ENCODE measurements at places on chromosomes 5 and 9.

GRCh38 chr9:109852556-109852955 is 72.6 kb downstream of the PALM2AKAP2 start:
- DNase-seq, result no peak

- DNase-seq, result no peak
Observed at GRCh38 chr9:131675437-131676022, 64.3 kb downstream of the RAPGEF1 start.

- DNase-seq, result no peak
Observed at GRCh38 chr5:53110156-53110555, 599 bp upstream of the MOCS2 start.

DNA sequence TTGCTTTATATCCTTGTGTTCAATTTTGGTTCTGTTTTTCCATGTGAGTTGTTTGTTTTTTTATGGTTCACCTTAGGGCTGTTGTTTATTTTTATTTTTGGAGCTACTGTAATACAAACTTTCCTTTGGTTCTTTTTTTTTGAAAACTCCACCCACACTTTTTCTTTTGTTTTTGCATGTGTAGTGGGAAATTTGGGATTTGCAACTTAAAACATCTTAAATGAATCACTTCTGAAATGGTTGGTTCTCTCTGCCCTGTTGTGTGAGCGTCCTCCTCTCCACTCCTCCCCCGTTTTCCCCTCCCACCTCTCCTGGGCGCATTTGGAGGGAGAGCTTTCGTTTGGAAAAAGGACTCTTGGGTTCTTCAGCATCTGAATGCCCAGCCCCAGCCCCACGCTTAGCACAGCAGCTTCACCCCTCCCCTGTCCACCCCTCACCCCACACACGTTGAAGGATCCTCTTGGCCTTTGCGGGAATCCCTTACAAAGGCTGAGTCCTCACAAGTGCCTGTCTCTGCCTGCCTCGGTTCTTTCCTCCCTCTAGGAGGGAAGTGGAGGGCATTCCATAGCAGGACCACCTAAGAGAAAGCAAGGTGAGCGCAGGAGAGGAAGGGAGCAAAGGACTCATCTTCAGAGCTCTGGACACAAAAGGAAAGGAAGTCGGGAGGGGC is 67.2 kb downstream of the DMRT1 start:
- no peak for DNase-seq

DNA sequence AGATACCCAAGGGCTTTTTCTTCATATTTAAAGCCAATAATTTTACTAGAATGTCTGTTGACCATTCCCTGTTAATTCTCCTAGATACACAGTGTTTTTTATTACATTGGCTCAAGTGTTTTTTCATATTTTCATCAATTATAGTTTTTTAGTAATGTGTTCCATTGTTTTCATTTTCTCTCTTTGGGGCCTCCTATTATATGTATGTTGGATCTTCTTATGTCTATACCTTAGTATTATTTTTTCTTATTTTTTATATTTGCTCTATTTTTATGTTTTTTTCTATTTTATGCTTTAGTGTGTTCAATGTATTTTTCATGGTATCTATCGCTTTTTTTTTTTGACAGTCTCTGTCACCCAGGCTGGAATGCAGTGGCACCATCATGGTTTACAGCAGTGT is 7.5 kb downstream of the KIAA1958 start:
- no peak for DNase-seq

GRCh38 chr9:118483677-118484076 is 779.5 kb downstream of the TLR4 start:
- DNase-seq, result no peak

- no peak for DNase-seq
Observed at GRCh38 chr5:73692166-73692640, 66.2 kb downstream of the ARHGEF28 start.

DNA sequence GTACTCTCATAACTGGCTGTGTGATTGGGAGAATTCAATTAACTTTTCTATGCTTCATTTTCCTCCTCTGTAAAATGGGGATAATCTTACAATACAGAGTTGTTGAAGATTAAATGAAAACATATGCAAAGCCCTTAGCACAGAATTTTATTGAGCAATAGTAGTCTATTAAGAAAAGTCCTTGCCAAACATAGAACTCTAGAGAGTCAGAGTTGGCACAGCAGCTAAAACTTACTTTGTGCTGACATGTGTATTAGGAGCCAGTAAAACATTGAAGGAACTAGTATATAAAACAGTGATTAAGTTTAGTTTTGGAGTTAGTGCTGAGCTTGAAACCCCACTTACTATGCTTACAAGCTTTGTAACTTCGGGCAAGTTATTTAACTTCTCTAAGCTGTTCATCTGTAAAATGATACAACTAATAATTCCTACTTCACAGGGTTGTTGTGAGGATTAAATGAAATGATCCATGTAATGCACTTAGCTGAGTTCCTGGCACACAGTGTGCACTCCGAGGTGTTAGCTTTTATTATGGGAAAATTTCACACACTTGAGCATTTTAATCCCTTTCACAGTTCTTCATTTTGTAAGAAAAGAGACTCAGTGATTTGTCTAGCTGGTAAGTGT is 20.0 kb upstream of the GRIN3A start:
- no peak for DNase-seq

- no peak for DNase-seq
Observed at GRCh38 chr5:126235628-126236027, 187.6 kb upstream of the GRAMD2B start.

Measured in stimulated activated CD4-positive, alpha-beta T cell treated with anti-CD3 and anti-CD28 coated beads, Interleukin-1b, Interleukin-23, amount 100 ng/mL, for 4 hours (primary cell).